Skin of body (tissue), 3 donors: ENCODE measurements at places on chromosomes 12 and 14. TPM values are rescaled to one million over a fixed set of nuclear protein-coding genes. Genes with fewer than 3 reads are reported as not detected.
A peak's percentile ranks its signal among the peaks of the same experiment; 100 is the strongest.

KLRC4 gene
- 0.39 TPM for total RNA-seq

ETFBKMT gene
- 2.2 TPM for total RNA-seq

RIMBP2 gene
- total RNA-seq = 5.8 TPM

AHNAK2 gene
- 52.0 TPM for total RNA-seq

CLEC6A gene
- not detected for total RNA-seq

LAG3 gene
- total RNA-seq = 0.49 TPM

- peak; percentile 30 for DNase-seq
Observed at GRCh38 chr14:91173221-91173670, 59.4 kb downstream of the DGLUCY start.

DNA sequence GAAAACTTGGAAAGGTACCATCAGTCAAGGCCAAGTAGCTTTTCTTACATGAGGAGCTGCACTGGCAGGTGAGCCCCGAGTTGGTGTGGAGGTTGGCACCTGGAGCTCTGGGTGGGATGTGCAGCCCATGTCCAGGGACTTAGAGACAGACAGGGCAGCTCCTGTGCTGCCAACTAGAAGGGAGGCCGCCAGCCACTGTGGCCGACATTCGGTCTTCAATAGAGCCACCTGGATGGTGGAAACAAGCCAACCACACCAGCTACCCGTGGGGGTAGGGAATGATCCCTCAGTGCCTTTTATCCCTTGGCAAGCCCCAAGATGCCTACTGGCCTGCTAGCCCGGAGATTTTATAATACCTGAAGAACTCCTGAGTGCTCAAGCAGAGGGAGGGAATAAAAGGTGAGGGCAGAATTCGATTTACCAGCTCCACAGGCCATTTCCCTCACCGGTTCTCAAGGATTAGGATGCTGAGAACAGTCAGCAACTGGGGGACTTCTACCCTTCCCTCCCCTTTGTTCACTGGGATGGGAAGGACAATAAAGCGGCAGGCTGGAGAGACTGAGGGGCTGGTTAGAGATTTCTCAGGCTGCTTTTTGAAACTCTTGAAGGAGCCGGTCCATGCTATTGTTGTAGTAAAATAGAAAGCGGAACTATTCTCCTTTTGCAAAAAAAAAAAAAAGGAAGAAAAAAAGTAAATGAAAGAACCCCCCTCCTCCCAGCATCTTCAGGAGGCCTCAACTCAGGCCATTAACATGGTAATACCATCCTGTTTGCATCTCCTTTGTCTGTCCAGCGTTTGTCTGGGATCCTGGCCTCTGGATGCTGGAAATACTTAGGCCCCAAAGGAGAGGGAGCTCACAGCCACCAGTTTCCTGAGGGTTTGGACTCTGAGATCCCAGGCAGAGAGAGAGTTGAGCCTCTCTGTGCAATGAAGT is 321.6 kb downstream of the ZFP36L1 start:
- no peak for DNase-seq

- no peak for DNase-seq
Observed at GRCh38 chr14:28770061-28770460, 3.5 kb downstream of the FOXG1 start.

- DNase-seq = no peak
Observed at GRCh38 chr12:45478931-45479330, 250.6 kb upstream of the ARID2 start.

DNA sequence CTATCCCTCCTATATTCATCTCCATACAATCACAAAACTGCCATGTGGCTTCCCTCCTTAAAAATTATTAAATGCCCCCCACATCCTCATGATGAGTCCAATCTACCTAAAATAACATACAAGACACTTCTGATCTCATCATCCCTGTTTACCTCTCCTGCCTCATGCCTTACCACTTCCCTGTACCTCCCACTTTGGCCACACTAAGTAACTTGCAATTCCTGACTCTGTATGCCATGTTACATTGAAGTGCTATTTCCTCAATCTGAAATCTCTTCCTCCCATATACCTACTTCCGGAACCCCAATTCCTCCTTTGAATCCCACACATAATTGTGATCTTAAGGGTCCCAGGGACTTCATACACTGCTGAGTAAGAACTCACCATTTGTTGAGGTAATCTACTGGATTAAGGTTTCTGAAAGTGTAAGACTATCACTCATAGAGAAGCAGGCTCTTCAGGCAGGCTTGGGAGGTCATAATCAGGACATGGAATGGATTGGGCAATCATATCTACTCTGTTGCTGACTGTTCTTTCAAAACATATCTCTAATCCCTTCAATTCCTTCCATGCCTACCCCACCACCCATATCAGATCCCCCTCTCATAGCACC is 117.6 kb upstream of the PLEKHG7 start:
- no peak for DNase-seq

GRCh38 chr14:58060077-58060476 is 91.9 kb downstream of the ARMH4 start:
- no peak for DNase-seq

- no peak for DNase-seq
Observed at GRCh38 chr12:96570579-96570978, 81.2 kb downstream of the CFAP54 start.

DNA sequence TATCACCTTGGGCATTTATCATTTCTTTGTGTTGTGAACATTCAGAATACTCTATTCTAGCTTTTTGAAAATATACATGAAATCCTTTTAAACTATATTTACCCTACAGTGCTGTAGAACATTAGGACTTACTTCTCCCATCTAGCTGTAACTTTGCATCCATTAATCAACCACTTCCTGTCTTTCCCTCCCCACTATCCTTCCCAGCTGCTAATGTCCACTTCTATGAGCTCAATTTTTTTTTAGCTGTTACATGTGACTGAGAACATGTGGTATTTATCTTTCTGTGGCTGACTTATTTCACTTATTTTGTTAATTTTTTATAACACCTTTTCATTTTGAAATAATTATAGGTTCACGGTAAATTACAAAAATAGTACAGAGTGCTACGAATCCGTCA is 136.0 kb downstream of the LMNTD1 start:
- no peak for DNase-seq

- peak; percentile 55 for DNase-seq
Observed at GRCh38 chr14:81269100-81269978, 48.6 kb upstream of the GTF2A1 start.

- DNase-seq = no peak
Observed at GRCh38 chr14:87698481-87698880, 294.5 kb downstream of the GALC start.

DNA sequence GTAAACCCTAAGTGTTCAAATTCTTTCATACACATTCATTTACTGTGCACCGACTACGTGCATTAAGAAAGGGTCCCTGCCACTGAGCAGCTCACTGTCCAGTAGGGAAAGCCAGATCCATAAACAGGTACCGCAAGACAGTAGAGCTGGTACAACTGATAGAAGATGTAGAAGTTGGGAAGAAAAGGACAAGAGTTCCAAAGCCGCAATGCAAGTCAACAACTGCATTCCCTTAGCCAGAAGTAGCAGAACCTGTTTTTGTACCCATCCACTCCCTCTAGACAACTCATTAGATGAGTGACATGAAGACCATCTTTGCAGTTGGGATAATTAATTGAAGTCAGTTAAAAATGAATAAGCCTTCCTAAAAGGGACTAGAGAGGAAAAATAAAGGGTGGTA is 1.3 kb downstream of the SENP1 start:
- DNase-seq = no peak

GRCh38 chr12:92488735-92489134 is 214.1 kb upstream of the PLEKHG7 start:
- no peak for DNase-seq

DNA sequence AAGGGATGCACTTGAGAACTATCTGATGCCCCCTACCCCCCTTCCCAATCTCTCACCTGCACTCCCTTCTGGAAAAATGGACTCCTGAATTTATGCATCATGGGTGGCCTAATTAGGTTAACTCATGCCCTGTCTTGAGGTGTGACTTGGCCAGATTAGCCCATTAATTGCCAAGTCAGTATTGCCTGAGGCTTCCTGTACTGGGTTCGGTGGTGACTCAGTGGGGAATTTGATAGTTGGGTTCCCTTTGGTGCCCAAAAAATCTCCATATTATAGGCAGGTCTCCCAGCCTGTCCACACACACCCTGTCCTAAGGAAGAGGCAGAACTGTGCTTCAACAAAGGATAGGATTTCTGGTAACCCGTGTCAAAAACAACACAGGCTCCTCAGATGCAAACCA is 146.1 kb downstream of the CHST11 start:
- no peak for DNase-seq

DNA sequence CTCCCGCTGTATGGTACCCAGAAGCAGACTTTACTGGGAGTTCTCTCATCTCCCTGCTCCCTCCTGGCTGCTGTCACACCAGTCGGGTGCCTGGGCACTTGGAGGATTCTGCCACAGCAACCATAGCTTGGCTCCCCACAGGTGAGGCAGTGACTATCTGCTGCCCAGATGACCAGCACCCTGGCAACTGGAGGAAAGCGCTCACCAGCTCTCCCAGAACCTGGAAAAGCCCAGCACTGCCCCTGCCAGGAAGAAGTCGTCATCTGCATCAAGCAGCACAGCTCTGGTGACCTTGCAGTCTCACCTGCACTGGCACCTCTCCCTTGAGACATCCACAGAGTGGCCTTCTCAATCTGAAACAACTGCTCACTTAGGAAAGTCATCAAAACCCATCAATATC is 31.9 kb upstream of the TC2N start:
- DNase-seq = no peak

DNA sequence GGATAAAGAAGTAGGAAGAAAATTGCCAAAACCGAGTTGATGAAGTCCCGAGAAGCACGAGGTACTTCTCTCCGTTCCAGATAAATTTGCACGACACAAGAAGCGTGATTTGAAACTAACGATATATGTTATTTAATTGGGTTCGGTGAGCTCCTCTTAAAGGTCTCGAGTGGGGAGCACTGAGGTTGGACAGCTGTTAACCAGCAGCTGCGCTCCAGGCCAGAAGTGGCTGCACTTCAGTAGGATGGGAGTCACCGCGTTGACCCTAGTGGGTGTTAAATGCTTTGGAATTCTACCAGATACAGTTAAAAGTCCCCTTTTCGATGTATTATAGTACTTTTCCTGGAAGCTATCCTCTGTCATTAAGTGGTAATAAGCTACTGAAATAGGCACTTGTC is 953 bp upstream of the DCAF5 start:
- peak; percentile 40 for DNase-seq
